ENCODE measurements at places on chromosomes 1 and 21.
A peak's percentile ranks its signal among the peaks of the same experiment; 100 is the strongest.

GRCh38 chr1:12346483-12347151, 116.8 kb downstream of the VPS13D start:
- DNase-seq: no peak

- no peak for DNase-seq
These were observed 6.9 kb upstream of the PLA2G2D start for GRCh38 chr1:20126041-20126805.

- DNase-seq: peak; percentile 14
These were observed 20.7 kb upstream of the GJA5 start for GRCh38 chr1:147781056-147781471.

GRCh38 chr1:5994713-5995621, 2.7 kb upstream of the NPHP4 start:
- DNase-seq: no peak

DNA sequence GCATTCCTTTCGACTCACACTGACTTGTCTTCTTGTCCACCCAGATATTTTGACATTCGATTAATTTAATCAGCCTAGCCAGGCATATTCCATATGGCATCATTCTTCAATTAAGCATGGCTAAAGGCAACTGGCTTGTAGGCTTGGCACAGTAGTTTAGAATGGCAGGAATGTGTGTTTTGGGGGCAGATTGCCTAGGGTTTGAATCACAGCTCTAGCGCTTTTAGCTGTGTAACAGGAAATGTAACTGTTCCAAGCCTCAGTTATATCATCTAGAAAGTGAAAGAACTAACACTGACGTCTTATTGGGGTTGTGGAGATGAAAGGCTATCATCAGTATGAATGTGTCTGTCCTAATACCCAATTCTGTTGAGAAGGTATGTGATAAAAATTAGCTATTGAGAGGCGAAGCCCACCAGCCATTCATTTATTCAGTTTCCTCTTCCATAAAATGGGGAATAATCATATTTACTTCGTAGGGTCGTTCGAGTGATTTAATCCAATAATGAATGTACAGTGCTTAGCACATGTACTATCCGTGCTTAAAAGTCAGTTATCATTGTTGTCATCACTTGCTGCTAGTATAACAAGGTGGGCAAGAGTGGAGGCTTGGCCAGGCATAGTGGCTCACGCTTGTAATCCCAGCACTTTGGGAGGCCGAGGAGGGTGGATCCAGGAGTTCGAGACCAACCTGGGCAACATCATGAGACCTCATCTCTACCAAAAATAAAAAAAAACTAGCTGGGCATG, 41.6 kb upstream of the GRHL3 start:
- DNase-seq: no peak

All from SW480 (cell line).